ENCODE measurements at places on chromosomes 1 and 21.
A peak's percentile ranks its signal among the peaks of the same experiment; 100 is the strongest.

DNA sequence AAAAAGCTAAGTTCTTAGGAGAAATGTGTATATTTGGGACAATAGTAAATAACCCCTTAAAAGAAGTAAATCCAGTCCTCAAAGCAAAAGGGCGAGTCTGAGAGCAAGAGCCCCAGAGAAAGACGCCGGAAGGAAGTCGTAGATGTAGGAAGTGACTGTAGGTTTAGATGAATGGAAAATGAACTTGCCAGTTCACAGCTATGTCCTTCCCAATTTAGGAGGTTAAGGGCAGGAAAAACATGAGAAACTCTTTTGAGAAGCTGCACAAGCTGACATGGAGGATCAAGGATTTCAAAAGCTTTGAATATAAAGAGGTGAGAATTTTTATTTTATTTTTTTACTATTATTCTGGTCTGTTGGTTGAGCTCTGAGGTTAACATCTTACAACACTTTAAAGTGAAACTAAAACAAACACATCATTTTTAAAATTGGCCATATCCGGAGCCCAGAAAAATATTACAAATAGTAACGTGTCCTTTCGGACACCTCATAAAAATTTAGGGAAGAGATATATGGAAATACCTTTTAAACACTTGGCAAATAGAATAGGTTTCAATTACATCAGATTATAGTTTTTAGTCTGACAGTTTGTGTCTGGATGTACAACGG is 1178.6 kb downstream of the MRPL39 start:
- H3K27ac ChIP-seq = no peak overlapping the region
- no peak for DNase-seq
- H3K4me1 ChIP-seq = no peaks in the 10 kb centered on the region
- no peaks in the 10 kb centered on the region for H3K27me3 ChIP-seq
- no peak overlapping the region for H3K4me3 ChIP-seq
- no peaks in the 10 kb centered on the region for H3K36me3 ChIP-seq

GRCh38 chr1:53395671-53396215 is 63.5 kb upstream of the DMRTB1 start:
- no peak overlapping the region for H3K27ac ChIP-seq
- H3K4me3 ChIP-seq = no peak overlapping the region
- H3K4me1 ChIP-seq = peaks cover under 1% of the 10 kb centered on the region
- no peaks in the 10 kb centered on the region for H3K36me3 ChIP-seq

GRCh38 chr1:2192031-2192995 is 2.3 kb downstream of the FAAP20 start:
- no peak overlapping the region for H3K4me3 ChIP-seq
- no peaks in the 10 kb centered on the region for H3K36me3 ChIP-seq
- peak; percentile 94 for DNase-seq

- no peaks in the 10 kb centered on the region for H3K27me3 ChIP-seq
- peak; percentile 16 for DNase-seq
Measured at GRCh38 chr1:231376875-231377549, 38.9 kb downstream of the SPRTN start.

- H3K36me3 ChIP-seq = no peaks in the 10 kb centered on the region
- no peak overlapping the region for H3K27ac ChIP-seq
- H3K27me3 ChIP-seq = no peaks in the 10 kb centered on the region
- H3K4me1 ChIP-seq = no peaks in the 10 kb centered on the region
- no peak overlapping the region for H3K4me3 ChIP-seq
- DNase-seq = no peak
Measured at GRCh38 chr1:77095236-77095635, 124.0 kb downstream of the PIGK start.

DNA sequence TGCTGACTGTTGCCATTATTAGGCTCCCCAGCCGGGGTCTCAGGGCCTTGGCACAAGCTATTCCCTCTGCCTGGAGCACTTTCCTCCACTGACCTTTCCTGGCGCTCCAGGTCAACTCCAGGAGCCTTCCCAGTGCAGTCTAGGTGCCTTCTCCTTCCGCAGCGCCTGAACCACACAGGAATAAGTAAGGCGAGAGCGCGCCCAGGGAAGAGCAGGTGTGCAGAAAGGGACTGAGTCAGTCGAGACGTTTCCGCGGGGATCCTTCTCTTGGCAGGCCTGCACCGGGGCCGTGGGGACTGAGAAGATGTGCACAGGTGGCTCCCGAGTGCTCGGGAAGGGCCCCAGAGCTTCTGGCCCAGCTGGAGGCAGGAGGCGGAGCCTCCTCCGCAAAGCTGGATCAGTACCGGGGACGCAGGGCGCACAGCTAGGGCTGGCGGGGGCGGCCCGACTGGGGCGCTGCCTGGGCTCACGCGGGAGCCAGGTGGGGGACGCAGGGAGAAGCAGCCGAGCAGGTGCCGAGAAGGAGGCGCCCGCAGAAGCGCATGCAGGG is 765 bp upstream of the BMP8A start:
- no peak overlapping the region for H3K27ac ChIP-seq
- no peaks in the 10 kb centered on the region for H3K4me1 ChIP-seq
- peaks cover 17% of the 10 kb centered on the region for H3K27me3 ChIP-seq
- DNase-seq = no peak
- H3K4me3 ChIP-seq = peak overlapping the region; percentile 26

- no peaks in the 10 kb centered on the region for H3K36me3 ChIP-seq
- H3K4me1 ChIP-seq = no peaks in the 10 kb centered on the region
- no peaks in the 10 kb centered on the region for H3K27me3 ChIP-seq
- no peak overlapping the region for H3K27ac ChIP-seq
- no peak overlapping the region for H3K4me3 ChIP-seq
Measured at GRCh38 chr1:145758575-145758974, 39.3 kb downstream of the CD160 start.

- peaks cover 4% of the 10 kb centered on the region for H3K36me3 ChIP-seq
- peaks cover 10% of the 10 kb centered on the region for H3K4me1 ChIP-seq
- H3K27ac ChIP-seq = no peak overlapping the region
Measured at GRCh38 chr1:53196017-53196484, 573 bp upstream of the CPT2 start.

GRCh38 chr1:32746130-32746529 is 43.6 kb upstream of the SYNC start:
- no peaks in the 10 kb centered on the region for H3K36me3 ChIP-seq
- peaks cover 15% of the 10 kb centered on the region for H3K4me1 ChIP-seq
- no peak overlapping the region for H3K4me3 ChIP-seq
- no peak overlapping the region for H3K27ac ChIP-seq
- DNase-seq = no peak

DNA sequence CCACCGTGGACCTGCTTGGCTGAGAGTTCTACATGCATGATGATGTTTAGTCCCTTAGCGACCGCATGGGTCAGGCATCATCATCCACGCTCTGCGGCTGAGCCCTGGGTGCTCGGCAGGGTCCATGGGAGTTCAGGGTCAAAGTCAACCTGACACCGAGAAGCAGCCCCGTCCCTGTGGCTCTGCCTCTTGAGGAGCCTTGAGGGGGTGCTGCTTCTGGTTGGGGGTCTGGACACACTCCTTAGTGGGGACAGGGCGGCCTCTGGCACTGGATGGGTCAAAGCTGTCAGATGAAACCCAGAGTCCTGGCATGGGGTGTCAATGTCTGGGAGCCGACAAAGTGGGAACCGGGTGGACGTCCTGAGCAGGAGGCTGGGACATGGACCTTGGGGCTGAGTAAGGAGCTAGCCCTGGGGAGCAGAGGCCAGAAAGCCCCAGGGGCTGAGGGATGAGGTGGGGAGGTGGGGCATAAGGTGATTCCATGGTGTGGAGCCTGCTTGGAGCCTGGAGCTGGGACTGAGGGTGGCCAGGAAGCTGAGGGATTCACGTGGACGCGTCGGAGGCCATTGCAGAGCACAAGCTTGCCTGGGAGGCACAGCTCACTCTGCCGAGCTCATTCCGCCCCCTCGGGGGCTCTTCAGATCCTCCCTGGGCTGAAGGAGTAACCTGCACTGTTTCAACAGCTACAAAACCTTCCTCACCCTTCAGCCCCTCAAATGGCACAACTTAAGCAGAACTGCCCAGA is 53.9 kb downstream of the UMODL1 start:
- peaks cover 40% of the 10 kb centered on the region for H3K4me1 ChIP-seq
- DNase-seq = no peak
- no peak overlapping the region for H3K4me3 ChIP-seq

- no peaks in the 10 kb centered on the region for H3K36me3 ChIP-seq
- H3K4me3 ChIP-seq = no peak overlapping the region
Measured at GRCh38 chr1:224565611-224566406, 50.3 kb upstream of the CNIH3 start.

- H3K27me3 ChIP-seq = no peaks in the 10 kb centered on the region
- H3K27ac ChIP-seq = no peak overlapping the region
- H3K4me1 ChIP-seq = no peaks in the 10 kb centered on the region
- no peaks in the 10 kb centered on the region for H3K36me3 ChIP-seq
- no peak overlapping the region for H3K4me3 ChIP-seq
Measured at GRCh38 chr1:9628541-9629444, 22.7 kb upstream of the PIK3CD start.

- DNase-seq = peak; percentile 44
- peaks cover 38% of the 10 kb centered on the region for H3K4me1 ChIP-seq
- no peak overlapping the region for H3K27ac ChIP-seq
Measured at GRCh38 chr1:64474665-64475439, 4.9 kb downstream of the CACHD1 start.

- no peaks in the 10 kb centered on the region for H3K36me3 ChIP-seq
- H3K4me3 ChIP-seq = no peak overlapping the region
- DNase-seq = no peak
- H3K27ac ChIP-seq = no peak overlapping the region
- H3K27me3 ChIP-seq = no peaks in the 10 kb centered on the region
- no peaks in the 10 kb centered on the region for H3K4me1 ChIP-seq
Measured at GRCh38 chr21:38330666-38331065, 73.9 kb downstream of the KCNJ15 start.

DNA sequence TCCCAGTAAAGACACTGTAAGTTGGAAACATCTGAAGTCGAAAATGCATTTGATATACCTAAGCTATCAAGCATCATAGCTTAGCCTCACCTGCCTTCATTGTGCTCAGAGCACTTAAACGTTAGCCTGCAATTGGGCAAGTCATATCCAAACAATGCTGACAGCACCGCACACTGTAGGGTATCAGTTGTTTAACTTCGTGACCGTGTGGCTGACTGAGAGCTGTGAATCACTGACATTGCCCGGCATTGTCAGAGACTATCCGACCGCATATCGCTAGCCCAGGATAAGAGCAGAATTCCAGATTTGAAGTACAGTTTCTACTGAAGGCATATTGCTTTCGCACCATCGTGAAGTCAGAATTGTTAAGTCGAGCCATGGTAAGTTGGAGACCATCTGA is 41.5 kb downstream of the GALNT2 start:
- no peaks in the 10 kb centered on the region for H3K36me3 ChIP-seq
- peaks cover 39% of the 10 kb centered on the region for H3K4me1 ChIP-seq
- H3K27ac ChIP-seq = no peak overlapping the region
- no peaks in the 10 kb centered on the region for H3K27me3 ChIP-seq

DNA sequence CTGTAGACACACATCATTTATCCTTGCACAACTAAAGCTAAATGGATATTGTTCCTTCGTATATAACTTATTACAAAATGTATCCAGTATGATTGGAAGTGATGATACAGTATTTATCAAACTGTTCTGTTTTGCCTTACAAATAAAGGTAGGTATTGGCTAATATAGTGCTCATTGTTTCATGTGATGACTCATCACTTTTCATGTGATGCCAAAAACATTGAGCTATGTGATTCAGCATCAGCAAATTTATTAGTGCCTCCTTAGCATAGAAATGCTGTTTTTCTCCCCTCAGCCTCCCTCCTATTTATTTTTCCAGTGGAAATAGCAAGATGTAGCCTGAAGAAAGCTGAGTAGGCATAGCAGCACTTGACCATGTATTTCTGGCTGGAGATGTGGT is 228.6 kb upstream of the LYPLAL1 start:
- H3K27ac ChIP-seq = no peak overlapping the region
- no peak for DNase-seq
- no peaks in the 10 kb centered on the region for H3K36me3 ChIP-seq
- H3K4me3 ChIP-seq = no peak overlapping the region

DNA sequence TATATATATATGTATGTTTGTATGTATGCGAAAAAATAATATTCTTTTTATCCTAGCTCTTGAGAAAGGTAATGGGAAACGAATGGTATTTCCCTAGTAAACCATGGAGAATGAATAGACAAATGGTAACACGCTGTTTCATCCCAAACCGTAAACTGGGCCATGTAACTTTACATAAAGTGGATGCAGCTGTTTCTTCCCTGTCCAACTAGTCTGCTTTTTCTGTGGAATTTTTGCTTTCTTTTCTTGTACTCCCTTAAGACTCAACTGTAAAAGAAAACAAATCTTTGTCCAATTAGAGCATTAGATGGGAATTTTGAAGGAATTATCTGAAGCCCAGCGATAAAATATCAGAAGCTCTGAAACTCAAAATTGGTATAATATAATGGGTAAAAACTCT is 198.1 kb downstream of the NFIA start:
- no peaks in the 10 kb centered on the region for H3K36me3 ChIP-seq
- peaks cover 42% of the 10 kb centered on the region for H3K4me1 ChIP-seq
- DNase-seq = no peak

GRCh38 chr1:166947398-166948043 is 27.8 kb downstream of the ILDR2 start:
- H3K27ac ChIP-seq = no peak overlapping the region
- H3K4me3 ChIP-seq = no peak overlapping the region
- peaks cover 2% of the 10 kb centered on the region for H3K4me1 ChIP-seq

DNA sequence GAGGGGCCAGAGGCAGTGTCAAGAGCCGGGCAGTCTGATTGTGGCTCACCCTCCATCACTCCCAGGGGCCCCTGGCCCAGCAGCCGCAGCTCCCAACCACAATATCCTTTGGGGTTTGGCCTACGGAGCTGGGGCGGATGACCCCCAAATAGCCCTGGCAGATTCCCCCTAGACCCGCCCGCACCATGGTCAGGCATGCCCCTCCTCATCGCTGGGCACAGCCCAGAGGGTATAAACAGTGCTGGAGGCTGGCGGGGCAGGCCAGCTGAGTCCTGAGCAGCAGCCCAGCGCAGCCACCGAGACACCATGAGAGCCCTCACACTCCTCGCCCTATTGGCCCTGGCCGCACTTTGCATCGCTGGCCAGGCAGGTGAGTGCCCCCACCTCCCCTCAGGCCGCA is at the start of gene BGLAP:
Gene BGLAP (plus strand): TSS at position 259 of the 400 bp plus-strand sequence. CDS start 48 bp downstream, at position 307.
- peaks cover 39% of the 10 kb centered on the region for H3K36me3 ChIP-seq
- no peaks in the 10 kb centered on the region for H3K4me1 ChIP-seq
- peaks cover 12% of the 10 kb centered on the region for H3K27me3 ChIP-seq
- H3K27ac ChIP-seq = no peak within 1 kb of the TSS

GRCh38 chr1:2270260-2271100 is 42.4 kb downstream of the SKI start:
- no peak overlapping the region for H3K4me3 ChIP-seq
- no peak for DNase-seq
- peak overlapping the region; percentile 40 for H3K27ac ChIP-seq
- H3K36me3 ChIP-seq = no peaks in the 10 kb centered on the region
- no peaks in the 10 kb centered on the region for H3K27me3 ChIP-seq
- peaks cover 11% of the 10 kb centered on the region for H3K4me1 ChIP-seq

DNA sequence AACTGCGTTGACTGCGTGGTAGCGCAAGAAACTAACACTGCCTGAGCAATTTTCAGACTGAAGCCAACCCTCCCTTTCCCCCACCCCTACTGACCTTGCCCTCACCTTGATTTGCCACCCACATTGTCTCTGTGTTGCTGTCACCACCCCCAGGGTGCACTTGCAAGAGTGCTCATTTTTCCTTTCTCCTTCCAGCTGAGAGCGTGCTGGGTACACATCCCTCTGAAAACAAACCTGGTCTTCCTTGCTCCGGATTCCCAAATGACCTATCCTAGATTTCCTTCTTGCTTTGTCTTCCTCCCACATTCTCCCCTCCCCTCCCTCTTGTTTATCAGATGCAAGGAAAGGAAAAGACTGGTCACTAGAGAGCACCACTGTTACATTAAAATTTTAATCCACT is 24.2 kb downstream of the MPZ start:
- no peaks in the 10 kb centered on the region for H3K36me3 ChIP-seq
- H3K27ac ChIP-seq = no peak overlapping the region
- H3K4me1 ChIP-seq = no peaks in the 10 kb centered on the region
- no peak overlapping the region for H3K4me3 ChIP-seq
- DNase-seq = no peak
- H3K27me3 ChIP-seq = no peaks in the 10 kb centered on the region
